SK-N-MC (cell line): ENCODE measurements at places on chromosomes 4 and X.

DNA sequence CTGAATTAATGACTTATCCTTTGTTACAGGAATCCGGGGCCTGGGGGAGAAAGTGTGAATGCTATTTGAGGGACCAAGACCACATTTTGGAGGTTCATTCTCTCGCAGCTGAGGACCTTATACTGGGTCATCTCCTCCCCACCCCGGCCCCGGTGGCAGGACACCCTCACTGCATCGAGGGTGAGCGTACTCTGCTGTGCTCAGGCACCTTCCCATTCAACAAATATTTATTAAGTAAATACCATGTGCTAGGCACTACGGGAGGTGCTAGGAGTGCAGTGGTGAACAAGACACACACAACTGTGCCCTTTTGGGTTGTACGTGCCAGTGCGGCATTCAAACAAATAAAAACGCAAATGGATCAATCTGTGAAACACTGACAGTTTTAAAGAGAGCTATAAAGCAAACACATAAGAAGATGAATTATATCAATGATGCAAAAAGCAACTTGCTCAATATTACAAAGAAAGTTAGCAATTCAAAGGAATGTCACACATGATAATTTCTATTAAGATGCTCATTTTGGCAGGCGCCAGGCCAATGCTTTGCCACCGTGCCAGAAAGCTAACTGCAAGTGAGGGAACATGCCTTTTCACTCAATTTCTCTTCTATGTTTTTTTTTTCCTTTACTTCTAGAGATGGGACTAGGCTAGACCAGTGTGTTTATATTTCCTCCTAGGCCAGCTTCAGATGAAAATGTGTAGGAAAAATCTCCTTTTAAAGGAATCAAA, 24.6 kb downstream of the ADGRG2 start:
- DNase-seq, result no peak

DNA sequence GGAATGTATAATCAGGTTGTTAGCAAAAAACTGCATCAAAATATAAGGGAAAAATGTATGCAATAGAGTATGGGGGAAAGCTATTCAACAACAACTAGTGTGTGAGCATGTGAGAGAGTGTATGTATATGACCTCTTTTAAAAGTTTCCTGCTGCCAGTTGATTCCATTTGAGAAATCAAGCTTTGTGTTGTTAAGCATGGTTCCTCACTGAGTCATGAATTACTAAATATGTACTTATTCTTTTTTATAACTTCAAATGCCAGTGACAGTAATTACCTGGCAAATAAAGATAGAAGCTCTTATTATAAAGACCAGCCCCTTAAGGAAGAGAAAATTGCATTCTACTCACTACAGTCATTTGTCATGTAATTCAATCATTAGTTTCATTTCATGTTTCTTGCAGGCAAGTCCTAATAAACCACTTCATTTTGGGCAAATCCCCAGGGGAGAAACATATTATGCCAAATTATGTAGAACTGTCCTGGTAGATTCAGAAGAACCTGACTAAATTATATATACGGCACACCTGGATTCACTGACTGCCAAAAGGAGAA, 19.2 kb downstream of the RASGEF1B start:
- no peak for DNase-seq

GRCh38 chrX:2677764-2678163, 13.3 kb upstream of the CD99 start:
- no peak for DNase-seq

- DNase-seq, result no peak
Observed at GRCh38 chr4:40606239-40606767, 23.4 kb downstream of the RBM47 start.

DNA sequence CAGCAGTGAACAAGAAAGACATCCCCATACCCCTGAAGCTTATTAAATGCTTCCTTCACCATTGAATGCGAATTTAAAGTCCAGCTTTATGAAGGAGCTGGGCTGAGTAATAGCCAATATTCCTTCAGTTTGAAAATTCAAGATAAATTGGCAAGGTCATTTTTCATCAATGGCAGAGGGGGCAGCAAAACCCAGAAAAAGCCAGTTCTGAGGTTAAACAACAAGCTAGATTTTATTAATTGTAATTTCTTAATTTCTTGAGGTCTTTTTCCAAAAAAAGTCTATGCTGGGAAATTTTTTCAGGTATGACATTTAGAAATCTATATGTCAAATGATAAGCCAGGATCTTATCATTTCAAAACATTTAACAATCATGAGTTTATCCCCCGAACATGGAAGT, 808.9 kb downstream of the RPA4 start:
- no peak for DNase-seq

DNA sequence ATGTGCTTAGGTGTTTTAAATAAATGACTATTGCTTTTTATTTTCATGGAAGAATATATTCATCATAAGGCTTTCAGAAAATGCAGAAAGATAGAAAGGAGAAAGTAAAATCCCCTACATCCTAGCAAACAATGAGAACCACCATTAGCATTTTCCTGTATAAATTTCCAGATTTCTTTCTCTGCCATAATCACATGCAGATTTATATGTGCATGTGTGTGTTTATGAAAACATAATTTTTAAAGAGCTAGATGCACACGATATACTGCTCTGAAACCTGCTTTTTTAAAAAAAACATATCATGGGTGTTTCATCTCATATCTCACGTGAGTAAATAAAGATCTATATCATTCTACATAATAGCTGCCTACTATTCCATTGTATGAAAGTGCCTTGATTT, 26.4 kb upstream of the PPARGC1A start:
- no peak for DNase-seq

DNA sequence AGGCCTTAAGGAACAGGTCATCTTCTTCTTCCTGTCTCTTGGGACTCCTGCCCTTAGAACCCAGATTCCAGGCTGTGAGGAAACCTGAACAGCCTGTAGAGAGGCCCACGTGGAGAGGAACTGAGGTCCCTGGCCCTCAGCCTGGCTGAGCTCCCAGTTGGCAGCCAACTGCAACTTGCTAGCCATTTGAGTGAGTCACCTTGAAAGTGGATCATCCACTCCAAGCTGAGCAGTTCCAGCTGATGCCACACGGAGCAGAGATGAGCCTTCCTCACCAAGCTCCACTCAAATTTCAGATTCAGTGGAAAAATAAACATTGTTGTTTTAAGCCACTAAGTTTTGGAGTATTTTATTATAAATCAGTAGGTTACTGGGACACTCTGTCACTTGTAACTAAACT, 392.5 kb downstream of the BCOR start:
- DNase-seq, result no peak

DNA sequence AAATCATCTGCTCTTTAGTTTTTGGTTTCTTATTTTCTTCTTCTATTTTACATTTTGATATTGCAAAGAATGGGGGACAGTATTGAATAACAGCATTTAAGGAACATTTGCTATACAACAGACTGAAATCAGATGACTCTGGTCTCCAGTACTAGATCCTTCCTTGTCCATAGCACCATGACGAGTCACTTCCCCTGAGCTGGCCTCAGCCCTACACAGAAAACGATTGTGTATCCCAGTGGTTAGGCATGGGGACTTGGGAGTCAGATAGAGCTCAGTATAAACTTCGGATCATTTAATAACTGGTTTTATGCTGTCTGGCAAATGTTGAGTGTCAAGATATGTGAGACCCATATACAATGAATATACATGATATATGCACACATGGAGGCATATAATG, 44.7 kb upstream of the BEX4 start:
- no peak for DNase-seq

DNA sequence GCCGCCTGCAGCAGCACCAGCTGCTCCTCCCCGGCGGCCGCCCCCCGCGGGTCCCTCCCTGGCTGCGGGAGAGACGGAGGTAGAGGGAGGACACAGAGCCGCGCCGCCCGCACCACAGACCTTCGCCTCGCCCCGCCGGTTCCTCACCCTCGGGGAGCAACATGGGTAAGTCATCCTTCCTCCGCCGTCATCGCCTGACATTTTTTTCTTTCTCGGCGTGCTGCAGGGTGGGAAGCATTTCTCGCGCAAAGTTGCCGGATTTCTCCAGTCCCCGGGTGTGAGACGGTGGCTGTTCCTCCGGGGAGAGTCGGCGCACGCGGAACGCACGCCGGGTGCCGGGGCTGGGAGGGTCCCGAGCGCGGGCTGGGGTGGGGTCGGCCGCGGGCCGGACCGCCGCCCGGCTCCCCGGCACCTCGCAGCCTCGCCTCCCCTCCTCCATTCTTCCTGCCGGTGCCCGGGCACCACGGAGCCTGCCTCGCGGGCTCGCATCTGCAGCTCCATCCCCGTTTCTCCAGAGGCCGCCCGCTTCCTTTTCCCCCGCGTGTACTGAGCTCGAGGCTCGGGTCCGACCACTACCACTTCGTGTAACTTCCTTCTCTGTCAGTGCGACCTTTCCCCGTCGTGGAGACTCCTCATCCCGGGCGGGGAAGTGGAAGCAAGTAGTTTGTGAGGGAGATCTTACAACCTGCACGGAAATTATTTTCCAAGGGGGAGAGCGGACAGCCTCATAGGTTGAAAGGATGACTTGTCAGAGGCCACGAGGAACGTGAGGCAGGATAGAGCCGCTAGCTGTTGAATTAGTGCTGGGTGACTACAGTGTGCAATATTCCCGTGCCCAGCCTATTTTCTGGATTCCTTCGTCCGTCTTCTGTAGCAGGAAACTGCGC, 464 bp downstream of the RAP1GDS1 start:
- no peak for DNase-seq

- no peak for DNase-seq
Observed at GRCh38 chr4:128565565-128566186, 243.8 kb upstream of the JADE1 start.

GRCh38 chrX:130055899-130056298, 54.4 kb downstream of the ELF4 start:
- no peak for DNase-seq

DNA sequence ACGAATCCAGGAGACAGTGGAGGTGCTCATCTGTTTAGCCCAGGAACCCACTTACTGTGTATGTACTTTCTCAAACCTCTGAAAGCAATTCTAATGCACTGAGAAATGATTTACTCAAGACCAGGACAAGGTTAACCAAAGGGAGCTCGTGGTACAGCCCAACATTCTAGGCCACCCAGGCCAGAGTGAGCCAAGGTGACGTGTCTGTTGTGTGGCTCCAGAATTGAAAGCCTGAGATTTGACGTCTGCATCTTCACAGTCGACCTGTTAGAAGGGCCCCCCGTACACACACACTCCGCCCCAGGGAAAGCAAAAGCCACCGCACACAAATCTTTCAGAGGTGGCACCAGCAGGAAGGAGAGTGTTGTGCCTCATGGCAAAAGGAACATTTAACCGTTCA, 2.3 kb downstream of the MAP3K15 start:
- DNase-seq, result no peak

DNA sequence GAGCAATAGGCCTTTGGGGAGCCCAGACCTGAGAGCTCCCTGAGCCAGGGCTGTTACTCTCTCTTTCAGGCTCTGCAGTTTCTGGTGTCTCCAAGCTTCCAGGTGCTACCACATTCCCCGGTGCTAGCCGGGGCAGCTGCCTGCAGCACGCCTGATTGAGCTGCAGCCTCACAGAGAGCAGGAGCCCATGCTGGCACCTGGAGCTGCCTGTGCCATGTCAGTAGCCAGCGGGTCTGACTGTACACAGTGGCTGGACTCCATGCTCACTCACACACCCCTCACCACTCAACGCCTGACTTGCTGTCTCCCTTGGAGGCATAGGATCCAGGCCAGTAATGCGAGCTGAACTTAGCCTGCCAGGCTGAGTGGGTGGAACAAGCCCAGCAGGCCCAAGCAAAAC, 800.4 kb upstream of the AGA start:
- no peak for DNase-seq

- DNase-seq, result no peak
Observed at GRCh38 chr4:76199664-76200211, 13.9 kb downstream of the SCARB2 start.

DNA sequence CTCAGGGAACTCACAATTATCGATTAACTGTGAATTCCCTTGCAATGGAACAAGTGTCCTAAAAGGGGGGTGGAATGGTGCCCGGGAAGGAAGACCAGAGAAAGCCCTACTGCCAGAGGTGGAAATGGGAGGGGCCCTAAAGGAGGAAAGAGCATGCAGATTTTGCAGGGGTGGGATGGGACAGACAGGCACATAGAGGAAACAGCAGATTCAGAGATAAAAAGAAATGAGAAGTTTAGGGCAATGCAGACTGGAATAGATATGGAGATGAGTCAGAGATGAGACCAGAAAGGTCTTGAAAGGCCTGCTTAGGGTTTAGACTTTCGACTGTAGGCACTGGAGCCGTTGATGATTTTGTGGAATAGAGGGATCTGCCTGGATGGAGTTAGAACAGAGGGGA, 57.4 kb upstream of the PITX2 start:
- no peak for DNase-seq

DNA sequence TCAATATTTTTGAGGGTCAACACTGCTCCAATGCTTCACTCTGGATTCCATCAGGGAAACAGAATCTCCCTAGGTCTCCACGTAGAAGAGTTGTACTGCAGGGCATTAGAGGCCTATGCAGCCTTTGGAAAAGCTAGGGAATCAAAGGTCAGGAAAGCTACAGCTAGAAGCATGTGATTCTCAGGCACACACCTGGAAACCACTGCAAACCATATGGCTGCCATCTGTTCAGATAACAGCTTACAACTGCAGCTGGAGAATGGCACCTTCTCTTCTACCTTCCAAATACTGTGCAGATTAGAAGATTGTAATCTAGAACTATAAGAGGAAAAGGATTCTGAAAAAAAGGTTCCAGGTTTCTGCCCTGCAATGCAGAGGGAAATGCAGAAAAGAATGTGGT, 60.6 kb downstream of the BTC start:
- DNase-seq, result no peak

DNA sequence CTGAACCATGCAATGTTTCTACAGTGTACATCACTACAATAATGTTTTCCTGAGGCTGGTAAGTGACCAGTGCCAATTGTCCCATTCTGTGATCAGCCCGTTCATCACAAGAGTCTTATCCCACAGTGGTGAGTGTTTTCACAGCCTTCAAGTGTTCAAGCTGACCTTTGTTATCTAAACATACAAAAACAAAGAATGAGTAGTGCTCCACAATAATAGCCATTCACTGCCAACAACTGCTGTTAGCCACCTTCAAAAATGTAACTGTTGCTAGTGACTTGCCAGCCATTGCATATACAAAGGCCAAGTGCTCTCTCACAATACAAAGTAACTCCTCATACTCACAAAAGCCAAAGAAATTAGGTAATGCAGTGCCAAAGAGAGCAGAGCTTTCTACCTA, 1084.1 kb downstream of the FAM133A start:
- no peak for DNase-seq

GRCh38 chr4:138344054-138344453, 101.9 kb upstream of the SLC7A11 start:
- no peak for DNase-seq
